Stimulated activated naive CD4-positive, alpha-beta T cell treated with Interleukin-2 at 50 U/mL for 16 hours (primary cell): ENCODE measurements at places on chromosomes 2 and 18.

DNA sequence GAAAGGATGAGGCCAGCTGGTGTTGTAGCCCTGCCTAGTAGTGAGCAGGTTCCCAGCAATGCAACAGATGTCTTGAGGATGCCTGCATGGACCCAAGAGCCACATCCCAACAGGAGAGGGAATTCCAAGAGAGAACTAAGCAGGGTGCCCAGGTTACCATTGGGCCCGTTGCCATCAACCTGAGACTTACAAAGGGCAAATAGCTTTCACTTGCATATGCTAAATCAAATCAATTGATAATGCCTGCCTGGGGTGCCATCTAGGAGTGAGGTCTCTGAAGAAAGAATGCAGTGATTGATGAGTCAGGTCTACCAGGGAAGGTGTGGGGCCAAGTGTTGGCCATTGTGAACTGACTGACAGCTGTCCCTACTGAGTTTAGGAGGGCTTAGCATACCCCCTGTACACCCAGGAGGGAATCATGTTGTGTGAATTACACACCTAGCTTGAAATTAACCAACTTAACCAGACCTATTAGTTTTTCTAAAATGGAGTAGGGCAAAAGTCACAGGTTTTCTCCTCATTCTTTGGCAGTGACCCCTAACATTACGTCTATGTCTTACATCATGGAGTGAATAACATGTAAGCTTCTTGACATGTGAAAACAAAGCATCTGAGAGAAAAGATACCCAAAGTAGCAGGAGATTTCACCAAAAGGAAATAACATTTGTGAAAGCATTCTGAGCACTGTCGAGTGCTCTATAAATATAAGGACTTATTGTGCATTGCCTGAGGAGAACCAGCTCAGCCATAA is 32.3 kb downstream of the FHOD3 start:
- DNase-seq, result no peak

GRCh38 chr2:4354164-4354563 is 650.8 kb downstream of the DCDC2C start:
- no peak for DNase-seq

GRCh38 chr18:35201256-35201931 is 39.4 kb upstream of the ZNF397 start:
- no peak for DNase-seq

DNA sequence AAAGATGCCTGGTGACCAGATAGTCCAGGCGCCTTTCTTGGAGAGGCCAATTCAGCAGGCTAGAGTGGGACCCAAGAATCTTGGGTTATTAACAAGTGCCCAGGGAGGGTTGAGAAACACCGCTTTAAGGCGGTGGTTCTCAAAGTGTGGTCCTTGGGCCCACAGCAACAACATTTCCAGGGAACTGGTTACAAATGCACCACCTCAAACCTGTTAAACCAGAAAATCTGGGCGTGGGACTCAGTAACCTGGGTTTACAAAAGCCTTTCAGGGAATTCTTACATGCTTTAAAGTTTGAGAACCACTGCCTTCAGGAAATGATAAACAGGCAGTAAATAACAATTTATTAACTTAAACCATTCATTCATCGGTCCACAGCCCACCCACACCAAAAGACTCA is 92.5 kb downstream of the SP3 start:
- DNase-seq, result no peak

DNA sequence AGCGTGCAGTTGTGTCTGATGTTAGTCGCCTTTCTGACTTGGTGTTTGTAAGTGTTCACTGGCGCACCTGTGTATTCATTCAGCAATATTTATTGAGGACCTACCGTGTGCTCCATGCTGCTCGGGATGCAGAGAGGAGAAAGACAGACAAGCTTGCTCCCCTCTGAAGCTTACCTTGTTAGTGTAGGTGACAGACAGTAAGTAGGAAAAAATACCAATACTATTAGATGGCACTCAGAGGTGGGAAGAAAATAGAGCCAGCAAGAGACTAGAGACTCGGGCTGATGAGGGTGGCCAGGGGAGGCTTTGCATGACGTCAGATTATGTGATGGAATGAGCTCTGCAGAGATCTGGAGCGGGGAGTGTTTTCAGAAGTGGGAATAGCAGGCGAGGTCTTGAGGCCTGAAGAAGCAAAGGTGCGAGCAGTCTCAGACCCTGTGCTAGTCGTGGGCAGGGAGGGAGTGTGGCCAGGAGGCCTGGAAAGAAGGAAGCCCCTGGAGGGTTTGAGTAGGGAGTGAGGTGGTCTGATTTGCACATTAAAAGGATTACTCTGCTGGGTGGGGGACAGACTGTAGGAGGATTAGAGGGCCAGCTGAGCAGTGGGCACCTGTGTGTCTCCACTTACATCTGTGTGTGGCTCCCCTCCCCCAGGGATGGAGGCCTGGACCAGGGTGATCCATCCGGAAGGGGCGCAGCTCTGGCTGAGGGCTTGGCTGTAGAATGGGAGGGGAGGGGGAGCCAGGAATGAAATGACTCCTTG is 11.8 kb downstream of the MTCL1 start:
- no peak for DNase-seq

DNA sequence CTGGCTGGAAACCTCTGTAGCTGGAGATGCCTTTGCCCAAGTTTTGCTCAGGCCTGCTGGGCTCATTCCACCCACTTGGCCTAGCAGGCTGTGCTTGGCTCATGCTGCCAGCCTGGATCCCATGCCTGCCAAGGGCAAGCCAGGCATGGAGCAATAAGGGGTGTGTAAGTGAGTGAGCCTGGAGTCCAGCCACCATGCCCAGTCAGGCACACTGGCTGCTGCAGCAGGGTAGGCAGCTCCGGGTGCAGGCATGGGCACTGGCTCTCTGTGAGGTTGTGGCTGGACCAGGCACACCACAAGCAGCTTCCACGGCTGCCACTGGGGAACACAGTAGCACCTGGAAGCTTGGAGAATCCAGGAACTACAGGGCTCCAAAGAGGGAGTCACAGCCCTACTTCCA is 147.7 kb upstream of the HS6ST1 start:
- no peak for DNase-seq

- no peak for DNase-seq
Observed at GRCh38 chr2:235027558-235028214, 75.9 kb downstream of the SH3BP4 start.

DNA sequence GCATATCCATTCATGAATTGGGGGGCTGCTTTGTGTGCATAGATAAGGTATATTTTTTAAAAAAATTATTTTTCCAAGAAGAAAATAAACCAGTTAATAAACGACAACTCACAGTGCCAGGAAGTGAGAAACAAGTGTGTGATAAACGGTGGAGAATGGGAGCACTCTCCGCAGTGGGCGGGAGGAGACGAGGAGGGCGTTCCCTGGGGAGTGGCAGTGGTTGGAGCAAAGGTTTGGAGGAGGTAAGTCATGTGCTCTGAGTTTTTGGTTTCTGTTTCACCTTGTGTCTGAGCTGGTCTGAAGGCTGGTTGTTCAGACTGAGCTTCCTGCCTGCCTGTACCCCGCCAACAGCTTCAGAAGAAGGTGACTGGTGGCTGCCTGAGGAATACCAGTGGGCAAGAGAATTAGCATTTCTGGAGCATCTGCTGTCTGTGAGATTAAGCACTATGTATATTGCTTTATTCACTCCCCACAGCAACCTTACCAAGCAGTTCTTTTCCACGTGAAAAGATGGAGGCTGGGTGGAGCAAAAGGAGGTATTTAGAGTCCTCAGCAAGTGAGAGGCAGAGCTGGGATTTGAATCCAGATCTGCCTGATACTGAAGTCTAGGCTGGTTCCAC is 27.0 kb upstream of the CASP8 start:
- DNase-seq, result peak; percentile 85

GRCh38 chr18:50711386-50711785 is 108.4 kb downstream of the MRO start:
- no peak for DNase-seq

- DNase-seq, result no peak
Observed at GRCh38 chr18:45412577-45412976, 202.7 kb upstream of the SLC14A2 start.

GRCh38 chr18:12014086-12014485 is 32.8 kb downstream of the IMPA2 start:
- no peak for DNase-seq

DNA sequence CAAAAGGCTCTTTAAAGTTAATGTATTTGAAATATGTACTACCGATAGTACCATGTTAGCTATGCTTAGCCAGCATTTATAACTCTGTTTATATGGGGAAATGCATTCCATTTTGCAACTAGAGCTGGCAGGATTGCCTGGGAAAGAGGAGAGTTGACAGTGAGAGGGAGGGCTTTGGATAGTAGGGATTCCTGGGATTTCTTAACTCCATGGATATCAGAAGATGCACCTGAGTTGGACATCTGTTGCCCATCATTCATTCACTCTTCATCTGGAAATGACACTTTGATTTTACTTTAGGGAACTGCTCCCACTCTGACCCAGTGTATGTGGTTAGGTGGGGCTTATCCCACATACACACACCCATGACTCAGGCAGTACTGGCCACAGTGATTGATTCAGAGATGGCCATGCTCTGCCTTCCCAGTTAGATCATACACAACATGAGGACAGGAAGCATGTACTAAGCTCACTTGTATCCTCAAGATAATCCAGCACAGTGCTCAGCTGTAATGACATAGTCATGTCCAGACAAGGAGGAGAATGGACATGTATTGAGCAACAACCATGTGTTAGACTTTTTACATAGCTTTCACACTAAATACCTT is 248.8 kb downstream of the MREG start:
- no peak for DNase-seq

DNA sequence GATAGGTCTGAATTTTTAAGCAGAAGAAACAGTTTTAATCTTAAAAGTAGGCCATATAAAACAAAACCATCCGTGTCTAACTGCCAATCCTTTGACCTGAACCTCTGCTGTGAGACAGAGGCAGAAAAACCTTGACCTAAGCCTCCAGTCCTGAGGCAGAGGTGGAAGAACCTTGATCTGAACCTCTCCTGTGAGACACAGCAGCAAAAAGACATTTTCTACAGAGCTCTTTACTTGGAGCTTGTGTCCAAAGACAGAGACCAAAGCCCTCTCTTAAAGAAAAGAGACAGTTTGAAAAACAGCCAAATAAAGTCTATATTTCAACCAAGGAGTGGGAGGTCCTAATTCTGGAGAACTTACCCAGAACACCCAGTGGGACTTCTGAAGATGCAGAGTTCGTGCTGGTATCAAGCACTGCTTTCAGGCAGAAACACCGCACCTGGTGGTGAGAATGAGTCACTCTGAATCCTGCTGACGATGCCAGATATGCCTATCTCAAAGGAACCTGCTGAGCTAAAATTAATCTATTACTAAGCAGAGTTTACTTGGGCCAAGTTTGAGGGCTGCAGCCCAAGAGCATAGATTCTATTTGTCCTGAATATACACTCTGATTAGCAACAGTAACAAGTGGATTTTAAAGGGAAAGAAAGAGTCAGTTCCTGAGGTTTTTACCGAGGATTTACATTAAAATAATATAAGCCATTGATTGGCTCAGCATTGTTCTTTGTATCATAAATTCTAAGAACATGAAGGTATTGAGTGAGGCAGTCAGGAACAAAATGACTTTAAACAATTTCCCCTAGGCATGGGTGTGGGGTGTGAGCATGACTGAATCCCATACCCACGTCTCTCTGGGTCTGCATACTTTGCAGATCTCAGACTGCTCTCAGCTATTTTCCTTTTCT is 806.4 kb downstream of the TRIB2 start:
- no peak for DNase-seq

DNA sequence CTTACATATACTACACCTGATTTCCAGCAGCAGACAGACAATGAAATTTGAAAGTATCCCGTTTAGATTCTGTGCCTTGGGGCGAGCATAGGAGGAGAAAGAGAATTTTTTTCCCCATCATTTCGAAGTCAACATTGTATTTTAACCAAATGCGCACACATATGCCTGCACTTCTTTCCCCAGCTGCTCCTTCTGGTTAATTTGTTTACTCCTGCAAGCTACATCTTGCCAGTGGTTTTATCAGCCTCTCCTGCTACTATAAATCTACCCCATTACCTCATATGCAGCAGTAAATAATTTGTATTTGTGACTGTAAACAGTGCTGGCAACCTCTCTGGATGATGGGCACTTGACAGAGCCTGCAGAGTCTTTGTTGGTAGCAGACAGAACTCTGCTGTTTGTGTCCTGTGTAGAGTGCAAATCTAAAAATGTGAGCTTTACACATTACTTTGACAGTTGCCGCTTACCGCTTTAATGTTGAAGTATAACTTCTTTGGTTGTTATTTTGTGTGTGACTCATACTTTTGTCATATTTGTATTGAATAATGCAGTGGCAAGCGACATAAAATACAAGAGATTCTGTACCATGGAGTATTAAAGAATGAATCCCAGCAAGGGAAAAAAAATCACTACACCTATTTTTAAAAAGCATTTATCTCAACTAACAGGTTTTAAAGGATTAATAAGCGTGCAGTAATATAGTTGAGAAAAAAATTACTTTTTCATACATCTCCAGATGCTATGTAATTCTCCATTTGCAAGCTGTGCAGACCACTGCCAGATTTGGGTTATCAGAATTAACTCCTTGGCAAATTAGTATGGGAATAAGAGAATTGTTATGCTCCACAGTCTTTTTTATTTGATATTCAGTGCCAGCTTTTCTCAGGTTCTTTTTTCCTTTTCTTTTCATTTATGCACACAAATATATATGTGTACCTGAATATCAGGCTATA is 536.8 kb downstream of the XIRP2 start:
- no peak for DNase-seq

DNA sequence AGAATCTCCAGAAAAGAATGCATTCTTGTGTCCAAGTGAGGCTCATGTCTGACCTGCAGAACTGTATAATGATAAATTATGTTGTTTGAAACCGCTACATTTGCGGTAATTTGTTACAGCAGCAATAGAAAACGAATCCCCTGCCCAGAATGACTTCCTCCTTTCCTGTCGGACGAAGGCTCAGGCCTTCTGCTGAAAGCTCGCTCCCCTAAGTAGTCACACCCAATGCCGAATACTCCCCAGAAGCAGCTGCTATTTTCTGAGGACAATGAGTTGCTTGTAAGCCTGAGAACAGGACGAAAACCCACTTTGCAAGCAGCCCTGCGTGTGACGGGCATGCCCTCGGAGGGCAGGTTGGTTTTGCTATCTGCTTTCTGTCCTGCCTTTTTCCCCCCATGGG is 27.7 kb upstream of the PTPN4 start:
- no peak for DNase-seq

- no peak for DNase-seq
Observed at GRCh38 chr2:204720874-204721273, 175.6 kb downstream of the PARD3B start.

- no peak for DNase-seq
Observed at GRCh38 chr2:69482471-69482870, 45.2 kb upstream of the NFU1 start.

DNA sequence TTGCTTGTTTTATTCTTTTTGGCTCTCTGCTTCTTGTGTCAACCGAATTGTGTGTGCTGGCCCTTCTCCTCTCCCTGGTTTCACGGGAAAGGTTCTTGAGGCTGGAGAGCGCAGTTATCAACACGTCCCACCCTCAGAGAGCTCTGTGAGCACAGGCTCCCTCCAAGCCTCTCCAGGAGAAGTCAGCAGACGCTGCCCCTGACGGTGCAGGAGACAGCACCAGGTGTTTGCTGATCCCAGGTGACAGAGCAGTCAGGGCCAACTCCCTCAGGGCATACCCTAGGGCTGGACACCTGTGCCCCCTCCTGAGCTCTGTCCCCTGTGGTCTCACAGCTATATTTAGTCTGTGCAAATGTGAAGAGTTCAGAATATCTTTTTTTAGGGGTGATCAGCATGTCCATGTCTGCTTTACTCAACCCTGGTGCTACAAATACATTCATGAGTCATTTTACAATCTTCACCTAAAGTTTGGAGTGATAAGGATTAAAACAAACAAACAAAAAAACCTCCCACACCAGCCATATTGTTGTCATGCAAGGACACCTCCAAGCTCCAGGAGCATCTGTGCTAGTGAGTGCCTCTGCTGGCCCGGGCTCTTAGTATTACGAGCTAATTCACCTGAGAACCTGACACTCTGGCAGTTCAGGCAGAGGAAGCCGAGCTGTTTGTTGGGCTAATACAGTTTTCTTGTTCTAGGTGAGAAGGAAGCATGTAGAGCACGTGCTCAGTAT is 65.9 kb upstream of the TMEM200C start:
- DNase-seq, result no peak
